ENCODE measurements at places on chromosomes 7 and 10.

- DNase-seq: no peak
Measured at GRCh38 chr10:24574578-24575155, 149.0 kb downstream of the ARHGAP21 start.

DNA sequence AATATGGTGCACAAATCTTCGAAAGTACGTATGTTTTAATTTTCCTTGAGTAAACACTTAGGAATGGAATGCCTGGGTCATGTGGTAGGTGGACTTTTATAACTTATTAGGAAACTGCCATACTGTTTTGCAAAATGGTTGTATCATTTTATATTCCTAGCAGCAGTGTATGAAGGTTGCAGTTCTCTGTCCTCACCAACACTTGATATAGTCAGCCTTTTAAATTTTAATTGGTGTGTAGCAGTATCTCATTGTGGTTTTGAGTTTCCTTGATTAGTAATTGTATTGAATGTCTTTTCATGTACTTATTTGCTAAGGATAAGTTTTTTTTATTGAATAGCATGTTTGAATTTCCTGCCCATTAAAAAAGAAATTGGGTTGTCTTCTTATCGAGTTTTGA is 926 bp upstream of the PCBD1 start:
- no peak for DNase-seq

GRCh38 chr10:71998840-71999194 is 34.6 kb downstream of the CHST3 start:
- DNase-seq: no peak

DNA sequence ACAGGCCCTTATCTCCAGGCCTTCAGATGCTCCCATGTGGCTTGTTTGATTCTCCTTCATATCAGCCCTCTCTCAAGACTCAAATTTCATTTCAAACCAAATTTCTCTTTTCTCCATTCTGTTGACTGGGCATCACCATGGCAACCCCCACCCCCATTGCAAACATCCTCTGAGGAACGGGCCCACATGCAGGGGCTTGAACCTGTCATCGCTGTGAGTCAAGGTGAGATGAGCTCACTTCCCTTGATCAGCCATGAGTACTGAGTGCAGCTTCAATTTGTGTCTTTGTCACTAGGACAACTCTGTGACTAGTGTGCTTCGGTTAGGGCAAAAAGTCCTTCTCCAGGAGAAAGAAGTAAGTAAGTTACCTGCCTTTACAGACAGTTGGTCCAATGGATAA is 41.9 kb downstream of the CALML3 start:
- DNase-seq: no peak

DNA sequence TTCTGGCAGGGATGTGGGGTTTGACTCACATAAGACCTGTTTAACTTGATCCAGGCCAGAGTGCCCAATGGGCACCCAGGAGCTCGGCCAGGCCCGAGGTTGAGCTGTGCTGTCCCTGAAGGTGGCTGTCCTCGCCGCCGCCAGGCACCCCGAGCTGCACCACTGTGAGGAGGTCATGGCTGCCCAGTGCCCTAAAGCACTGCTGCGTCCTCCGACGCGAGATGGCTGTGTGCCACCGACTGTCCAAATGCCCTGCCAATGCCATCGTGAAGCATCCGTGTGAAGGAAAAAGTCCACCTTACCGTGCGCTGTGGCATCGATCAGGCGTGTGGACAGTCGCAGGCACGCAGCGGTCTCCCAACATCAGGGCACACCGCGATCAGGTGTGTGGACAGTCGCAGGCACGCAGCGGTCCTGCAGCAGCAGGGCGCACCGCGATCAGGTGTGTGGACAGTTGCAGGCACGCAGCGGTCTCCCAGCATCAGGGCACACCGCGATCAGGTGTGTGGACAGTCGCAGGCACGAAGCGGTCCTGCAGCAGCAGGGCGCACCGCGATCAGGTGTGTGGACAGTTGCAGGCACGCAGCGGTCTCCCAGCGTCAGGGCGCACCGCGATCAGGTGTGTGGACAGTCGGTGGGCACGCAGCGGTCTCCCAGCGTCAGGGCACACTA is 120.3 kb downstream of the VIPR2 start:
- no peak for DNase-seq

DNA sequence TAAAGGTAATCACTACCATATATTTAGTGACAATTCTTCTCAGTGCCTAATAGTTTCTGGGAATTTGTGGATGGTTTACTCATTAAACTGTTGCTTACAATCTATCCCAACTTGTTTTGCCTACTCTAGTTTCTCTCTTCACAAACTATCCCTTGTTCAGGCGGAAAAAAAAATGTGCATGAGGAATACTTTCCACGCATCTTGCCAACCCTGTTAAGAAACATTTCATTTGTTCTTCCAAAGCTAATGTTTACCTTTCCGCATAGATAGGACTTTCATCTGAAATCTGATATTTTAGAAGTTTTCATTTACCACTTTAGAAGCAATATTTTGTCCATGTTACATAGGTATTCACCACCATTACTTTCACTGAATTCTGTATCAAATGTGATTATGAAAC is 191.9 kb downstream of the MDFIC start:
- no peak for DNase-seq

DNA sequence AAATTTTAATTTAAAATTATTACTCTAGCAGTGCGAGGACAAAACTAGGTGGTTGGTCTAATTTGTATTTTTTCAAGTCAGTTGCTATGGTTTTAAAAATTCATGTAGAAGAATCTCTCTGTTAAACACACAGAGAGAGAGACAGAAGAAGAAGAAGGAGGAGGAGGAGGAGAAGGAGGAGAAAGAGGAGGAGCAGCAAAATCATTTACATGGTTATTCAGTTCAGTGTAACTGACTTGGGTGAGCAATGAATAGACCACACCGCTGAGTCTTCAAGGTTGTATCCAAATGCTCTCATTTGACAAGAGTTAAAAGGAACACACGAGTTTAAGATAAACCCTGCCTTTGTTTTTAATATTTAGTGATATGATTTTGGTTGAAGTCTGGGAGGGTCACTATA is 131.1 kb downstream of the PDE1C start:
- no peak for DNase-seq

DNA sequence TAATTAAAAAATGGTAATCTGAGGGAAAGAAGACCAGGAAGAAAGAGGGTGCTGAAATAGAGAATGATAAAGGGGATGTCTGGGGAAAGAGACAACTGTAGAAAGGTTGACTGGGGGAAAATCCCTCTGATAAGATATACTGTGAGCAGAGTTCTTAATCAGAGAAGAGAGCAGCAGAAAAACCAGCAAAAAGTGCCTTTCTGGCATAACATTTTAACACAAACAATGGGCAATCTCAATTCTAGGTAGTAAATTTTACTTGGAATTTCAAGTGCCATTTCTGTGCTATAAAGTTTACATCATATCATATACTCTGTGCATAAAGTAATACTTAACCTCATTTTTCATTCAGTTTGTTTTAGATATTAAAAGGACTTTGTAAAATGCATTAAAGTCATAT is 251.9 kb upstream of the HGF start:
- DNase-seq: no peak

DNA sequence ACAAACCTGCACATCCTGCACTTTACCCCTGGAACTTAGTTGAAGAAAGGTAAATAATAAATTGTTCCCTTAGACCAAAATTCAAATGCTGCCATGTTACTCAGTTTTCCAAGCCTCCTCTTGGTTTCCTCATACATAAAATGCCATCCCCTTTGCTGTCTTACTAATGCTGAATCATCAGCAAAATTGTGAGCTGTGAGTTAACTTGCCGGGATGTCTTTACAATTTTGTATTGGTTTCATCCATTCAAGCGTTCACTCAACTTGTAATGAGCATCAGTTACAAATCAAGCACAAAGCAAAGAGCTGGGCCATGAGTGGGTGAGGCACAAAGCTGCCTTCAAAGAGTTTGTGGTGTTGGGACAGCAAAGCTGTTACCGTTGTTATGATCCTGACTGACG is 395.8 kb upstream of the ZMIZ1 start:
- DNase-seq: no peak

DNA sequence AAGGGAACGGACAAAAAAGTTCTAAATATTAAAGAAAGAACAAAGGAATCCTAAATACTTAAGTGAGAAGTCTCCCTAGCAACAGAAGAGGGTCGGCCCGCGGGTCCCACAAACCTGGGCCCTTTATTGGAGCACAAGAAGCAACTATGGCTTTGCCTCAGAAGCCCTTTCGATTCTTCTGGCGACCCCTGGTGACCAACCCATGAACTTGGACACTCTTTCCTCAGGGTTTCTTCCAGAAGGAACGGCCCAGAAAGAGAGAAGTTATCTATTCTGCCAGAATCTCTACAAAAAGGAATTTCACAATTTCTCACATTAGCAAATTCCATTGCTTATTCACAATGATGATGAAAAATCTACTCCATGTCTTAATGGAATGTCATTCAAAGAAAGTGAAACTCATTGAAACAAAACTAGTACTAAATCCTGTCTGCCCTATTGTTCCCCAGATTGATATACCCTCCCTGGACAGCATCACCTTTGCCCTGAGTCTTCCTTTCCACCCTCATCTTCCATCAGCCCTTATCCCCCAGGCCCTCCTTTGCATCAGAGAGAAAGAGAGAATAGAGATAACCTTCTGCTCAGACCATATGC is 43.7 kb downstream of the CPVL start:
- DNase-seq: peak; percentile 43

GRCh38 chr7:39125846-39126245 is 148.1 kb downstream of the POU6F2 start:
- no peak for DNase-seq

DNA sequence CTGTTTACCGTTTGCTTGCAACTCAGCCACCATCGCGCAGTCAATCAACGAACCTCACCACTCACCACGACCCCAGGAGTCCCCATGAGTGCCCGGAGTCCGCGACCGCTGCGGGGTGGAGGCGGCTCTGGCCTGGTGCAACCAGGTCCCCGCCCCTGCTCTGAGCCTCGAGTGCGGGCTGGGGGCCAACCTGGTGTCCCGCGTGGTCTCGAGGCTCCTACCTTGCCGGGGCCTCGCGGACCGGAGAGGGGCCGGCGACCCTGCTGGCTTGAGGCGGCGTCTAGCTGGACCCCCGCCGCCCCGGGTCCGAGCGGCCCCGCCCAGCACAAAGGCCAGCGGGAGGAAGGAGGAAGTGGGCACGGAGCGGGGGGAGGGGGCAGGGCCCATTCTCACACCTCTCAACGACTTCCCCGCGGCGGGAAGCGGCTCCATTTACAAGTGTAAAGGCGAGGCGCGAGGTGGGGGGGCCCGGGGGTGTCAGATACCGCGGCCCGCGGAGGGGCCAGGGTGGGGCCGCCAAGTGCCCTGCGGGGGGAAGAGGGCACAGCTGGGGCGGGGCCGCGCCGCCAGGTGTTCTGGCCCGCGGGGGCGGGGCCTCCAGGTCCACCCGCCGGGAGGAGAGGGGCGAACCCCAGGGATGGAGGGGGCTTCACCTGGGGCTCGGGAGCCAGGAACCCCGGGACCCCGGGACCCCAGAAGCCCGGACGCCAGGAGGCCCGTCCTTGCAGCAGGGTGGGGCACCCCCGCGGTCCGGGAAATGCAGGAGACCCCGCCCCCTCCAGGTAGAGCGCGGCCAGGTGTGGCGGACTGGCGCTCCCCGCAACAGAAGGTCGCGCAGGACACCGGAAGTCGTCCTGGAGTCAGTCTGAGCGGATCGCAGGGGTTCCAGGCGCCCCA is 8.6 kb downstream of the CTBP2 start:
- DNase-seq: peak; percentile 24

GRCh38 chr7:111758332-111758731 is 196.0 kb upstream of the IMMP2L start:
- DNase-seq: no peak

DNA sequence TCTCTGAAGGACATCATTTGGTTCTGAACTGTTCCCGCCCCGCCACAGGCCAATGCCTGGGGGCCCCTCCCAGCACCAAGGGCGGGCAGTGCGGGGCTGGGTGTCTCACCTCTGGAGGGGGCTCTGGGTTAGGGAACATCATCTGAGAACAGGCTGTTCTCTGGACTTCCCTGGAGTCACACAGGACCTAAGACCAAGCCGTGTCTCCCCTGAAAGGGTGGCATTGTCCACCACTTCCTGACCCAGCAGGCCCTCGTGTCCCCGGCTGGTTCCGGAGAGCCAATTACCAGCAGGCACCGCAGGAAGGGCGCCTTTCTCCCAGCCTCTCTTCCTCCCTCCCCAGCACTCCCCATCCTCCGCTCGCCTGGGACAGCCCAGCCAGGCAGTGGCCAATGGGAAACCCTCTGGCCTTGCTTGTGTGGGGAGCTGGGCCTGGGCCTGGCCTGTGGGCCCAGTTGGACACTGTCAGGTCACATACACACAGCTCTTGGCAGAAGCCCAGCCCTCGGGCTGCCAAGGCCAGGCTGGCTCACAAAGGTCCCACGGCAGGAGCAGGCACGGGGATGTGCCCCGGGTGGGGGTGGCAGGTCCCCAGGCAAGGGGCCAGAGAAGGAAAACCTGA is 119.5 kb downstream of the SPDYE5 start:
- no peak for DNase-seq

GRCh38 chr7:28573651-28574301 is 161.5 kb downstream of the CREB5 start:
- DNase-seq: no peak

DNA sequence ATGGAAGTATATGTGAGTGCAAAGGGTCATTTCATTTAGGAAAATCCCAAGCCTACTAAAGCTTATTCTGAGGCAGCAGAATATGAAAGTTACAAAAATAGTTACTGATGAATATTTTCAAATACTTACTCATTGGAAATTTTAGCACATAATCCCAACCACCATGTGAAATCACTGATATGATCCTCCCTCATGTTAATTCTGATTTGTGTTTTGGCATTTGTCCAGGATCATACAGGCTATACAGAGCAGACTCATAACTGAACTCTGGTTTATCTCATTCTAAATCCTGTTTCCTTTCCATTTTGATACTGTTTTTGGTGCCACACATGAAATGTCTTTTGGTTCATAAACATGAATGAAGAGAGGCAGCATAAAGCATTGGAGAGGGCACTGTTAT is 3.4 kb upstream of the FAM24B start:
- DNase-seq: no peak

DNA sequence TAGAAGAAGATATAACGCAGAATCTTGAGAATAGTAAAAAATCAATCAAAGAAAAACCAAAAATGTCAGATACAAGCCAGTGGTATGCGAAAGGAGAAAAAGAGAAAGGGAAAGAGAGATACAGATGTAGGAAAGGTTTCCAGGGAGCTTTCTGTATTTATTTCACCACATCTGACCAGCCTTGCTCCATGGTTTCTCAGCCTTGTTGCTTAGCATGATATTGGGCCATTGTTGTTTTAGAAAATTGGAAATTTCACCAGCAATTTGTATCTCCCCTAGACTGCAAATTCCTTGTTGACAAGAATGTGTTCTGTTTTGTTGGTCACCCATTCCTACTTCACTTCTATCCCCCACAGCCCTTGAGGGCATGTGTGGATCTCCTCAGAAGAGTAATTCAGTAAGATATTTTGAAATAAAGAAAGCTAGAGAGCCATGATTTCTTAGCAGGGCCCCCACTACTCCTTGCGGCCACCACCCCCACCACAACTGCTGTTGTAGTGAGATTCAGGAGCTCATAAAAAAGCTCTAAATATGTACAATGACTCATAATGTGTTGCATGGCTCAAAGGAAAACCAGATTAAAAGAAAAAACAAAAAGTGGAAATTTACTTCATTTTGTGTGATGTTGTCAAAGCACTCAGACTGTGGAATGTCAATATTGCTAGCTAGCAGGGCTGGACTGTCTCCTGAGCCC is 138.7 kb downstream of the CHRM2 start:
- DNase-seq: no peak

Measured in CD4-positive, alpha-beta T cell treated with Interleukin-10 for 1 hour (primary cell).